T-helper 17 cell (primary cell): ENCODE measurements at places on chromosomes 6 and 20.

- no peak for DNase-seq
These were observed 161.4 kb upstream of the PMEPA1 start for GRCh38 chr20:57871237-57871632.

DNA sequence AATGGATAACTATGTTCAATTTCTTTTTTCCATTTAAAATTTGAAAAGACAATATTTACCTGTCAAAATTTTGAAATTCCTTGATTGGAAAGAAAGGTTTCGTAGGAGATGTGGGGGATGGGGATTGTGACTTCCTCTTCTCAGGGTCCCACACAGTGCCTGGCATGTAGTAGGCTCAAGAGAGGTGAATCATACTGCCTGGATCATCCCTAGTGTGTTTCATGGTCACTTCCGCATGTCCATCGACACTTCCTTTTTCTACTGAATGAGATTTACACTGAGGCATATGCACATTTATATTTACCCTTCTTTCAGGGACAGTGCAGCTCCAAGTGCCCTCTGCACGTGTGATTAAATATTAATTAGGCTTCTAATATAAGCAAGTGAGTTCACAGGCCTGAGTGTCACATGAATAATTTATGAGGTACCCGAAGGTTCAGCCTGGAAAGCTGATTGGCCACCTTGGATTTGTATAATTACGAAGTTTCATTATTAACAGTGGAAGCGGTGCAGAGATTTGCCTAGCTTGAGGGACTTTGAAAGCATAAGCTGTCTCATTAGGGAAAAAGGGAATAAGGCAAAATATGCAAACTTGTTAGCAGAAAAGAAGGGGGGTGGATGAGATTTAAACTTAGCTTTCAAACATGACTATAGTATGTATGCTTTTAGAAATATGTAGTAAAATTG lies 177.5 kb upstream of the MMS22L start:
- no peak for DNase-seq

- DNase-seq, result no peak
These were observed 7.1 kb upstream of the ATP9A start for GRCh38 chr20:51775241-51775640.

DNA sequence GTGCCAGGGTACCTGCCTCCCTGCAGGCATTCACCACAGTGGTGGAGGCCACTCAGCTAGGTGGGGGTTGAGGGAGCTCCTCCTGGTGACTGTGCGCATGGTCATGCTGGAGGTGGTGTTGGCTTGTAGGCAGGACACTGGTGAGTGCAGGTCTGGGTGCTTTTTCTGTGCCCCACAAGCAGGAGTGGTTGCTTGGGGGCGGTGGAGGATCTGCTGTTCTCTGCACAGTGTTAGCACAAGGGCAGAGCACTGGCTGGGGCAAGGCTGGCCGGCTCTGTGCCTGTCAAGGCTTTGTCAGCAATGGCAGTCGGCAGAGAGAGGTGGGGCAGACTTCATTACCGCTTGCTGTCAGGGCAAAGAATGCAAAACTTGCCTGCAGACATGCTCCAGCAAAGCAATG lies 632.1 kb upstream of the ID4 start:
- no peak for DNase-seq

- no peak for DNase-seq
These were observed 3.1 kb downstream of the COL12A1 start for GRCh38 chr6:75202676-75203131.

DNA sequence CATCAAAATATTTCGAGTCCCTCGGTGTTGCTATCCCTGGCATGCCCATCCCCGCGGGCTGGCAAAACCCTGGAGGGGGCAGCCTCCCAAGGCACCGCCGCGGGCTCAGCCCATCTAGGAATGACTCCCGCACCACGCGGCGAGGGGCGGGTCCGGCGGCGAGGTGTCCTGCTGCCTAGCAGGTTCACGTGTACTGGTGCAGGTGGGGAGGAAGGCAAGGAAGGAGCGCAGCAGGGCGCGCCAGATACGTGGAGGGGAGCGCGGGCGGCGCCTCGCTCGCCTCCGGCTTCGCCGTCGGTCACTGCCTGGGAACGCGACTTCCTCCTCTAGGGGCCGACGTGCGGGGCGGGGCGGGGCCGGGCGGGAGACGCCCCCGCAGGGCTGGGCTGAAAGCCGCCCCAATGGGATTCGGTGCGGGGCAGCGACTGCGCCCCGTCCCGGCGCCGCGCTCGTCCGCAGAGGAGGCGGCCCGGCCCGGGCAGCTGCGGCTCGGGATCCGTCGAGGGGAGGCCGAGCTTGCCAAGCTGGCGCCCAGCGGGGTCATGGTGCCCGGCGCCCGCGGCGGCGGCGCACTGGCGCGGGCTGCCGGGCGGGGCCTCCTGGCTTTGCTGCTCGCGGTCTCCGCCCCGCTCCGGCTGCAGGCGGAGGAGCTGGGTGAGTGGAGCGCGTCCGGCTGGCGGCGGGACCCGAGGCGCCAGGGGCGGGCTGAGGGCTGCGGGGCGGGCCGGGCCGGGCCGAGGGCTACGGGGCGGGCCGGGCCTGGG lies at the start of gene DCBLD1:
Gene DCBLD1, plus strand, starts transcription at position 435 of the 764 bp plus-strand sequence. Its CDS starts 108 bp downstream, at position 543.
- peak; percentile 41 for DNase-seq

GRCh38 chr6:158560836-158561320 lies 987 bp downstream of the TMEM181 start:
- no peak for DNase-seq

GRCh38 chr6:155270561-155271091 lies 6.8 kb downstream of the CLDN20 start:
- DNase-seq, result no peak

GRCh38 chr6:29816030-29816429 lies 11.6 kb upstream of the HLA-G start:
- DNase-seq, result no peak

GRCh38 chr20:22381812-22382416 lies 202.5 kb downstream of the FOXA2 start:
- no peak for DNase-seq

- DNase-seq, result no peak
These were observed 96.9 kb downstream of the MKKS start for GRCh38 chr20:10336959-10337729.

DNA sequence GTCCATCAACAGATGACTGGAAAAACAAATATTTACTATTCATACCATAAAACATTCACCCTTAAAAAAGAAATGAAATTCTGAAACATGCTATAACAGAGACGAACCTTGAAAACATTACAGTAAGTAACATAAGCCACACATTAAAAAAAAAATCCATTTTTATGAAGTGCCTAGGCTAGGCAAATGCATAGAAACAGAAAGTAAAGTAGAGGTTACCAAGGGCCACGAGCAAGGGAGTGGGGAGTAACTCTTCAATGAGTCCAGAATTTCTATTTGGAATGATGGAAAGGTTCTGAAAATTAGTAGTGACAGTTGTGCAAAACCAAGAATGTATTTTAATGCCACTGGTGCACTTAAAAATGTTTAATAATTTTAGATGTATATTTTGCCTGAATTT lies 47.7 kb downstream of the STAU1 start:
- DNase-seq, result no peak

DNA sequence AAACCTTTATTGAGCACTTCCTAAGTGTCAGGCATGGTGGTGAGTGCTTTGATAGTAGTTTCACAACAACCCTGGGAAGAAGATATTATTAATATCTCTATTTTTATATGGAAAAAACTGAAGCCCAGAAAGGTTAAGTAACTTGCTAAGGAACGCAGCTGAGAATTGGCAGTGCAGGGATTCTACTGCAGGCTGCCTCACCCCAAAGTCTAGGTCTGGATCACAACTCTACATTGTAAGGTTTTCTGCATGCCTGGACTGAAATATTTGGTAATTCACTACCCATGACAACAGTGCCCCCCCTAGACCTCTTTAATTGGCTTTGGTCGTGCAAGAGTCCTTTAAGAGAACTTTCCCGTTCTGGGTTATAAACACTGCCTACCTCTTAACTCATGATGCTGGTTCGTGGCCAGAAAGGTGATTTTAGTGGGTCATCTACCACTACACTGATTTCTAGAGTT lies 67.1 kb upstream of the KCNQ5 start:
- DNase-seq, result no peak
